ENCODE measurements at places on chromosomes 1 and 21.

GRCh38 chr1:156135930-156136871, 17.2 kb upstream of the SEMA4A start:
- peaks cover 3% of the 10 kb centered on the region for H3K27me3 ChIP-seq
- H3K36me3 ChIP-seq: no peaks in the 10 kb centered on the region
- no peak overlapping the region for H3K4me3 ChIP-seq
- peak overlapping the region; percentile 55 for H3K27ac ChIP-seq

- DNase-seq: no peak
- peaks cover 19% of the 10 kb centered on the region for H3K27me3 ChIP-seq
- no peaks in the 10 kb centered on the region for H3K36me3 ChIP-seq
- H3K4me3 ChIP-seq: no peak overlapping the region
Observed at GRCh38 chr1:199898654-199899053, 128.9 kb upstream of the NR5A2 start.

DNA sequence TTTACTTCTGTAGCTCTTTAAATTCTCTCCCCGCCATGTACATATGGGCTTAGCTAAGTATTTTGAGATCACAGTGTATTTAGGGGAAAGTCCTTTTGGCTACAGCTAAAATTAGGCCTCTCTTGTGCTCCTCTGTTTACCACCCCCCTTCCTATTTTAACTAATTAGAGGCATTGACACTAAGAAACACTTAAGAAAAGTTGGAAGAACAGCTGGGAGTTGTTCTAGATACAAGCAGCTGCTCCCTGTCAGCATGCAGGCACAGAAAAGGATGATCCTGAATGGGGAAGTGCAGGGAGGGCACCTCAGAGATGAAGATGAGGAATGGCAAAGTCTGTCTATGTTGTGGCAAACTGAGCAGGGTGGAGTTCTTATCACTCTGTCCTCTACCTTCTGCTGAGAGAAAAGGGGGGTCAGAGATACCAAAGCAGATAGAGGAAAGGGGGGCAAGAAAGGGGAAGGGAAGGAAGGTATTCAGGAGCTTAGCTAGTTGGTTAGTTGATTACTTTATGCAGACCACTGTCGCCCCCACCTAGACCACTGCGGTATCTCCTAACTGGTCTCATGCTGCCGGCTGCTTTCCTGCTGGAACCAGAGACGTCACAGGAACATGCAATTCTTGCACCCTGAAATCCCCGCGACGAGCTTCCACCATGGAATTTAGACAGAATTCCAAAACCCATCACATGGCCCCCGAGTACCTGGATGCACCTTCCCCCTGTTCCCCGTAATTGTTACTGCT, 82.4 kb upstream of the HOOK1 start:
- H3K36me3 ChIP-seq: peaks cover 21% of the 10 kb centered on the region
- H3K27me3 ChIP-seq: no peaks in the 10 kb centered on the region
- no peaks in the 10 kb centered on the region for H3K4me1 ChIP-seq

- H3K4me3 ChIP-seq: no peak overlapping the region
- no peak overlapping the region for H3K27ac ChIP-seq
- H3K36me3 ChIP-seq: no peaks in the 10 kb centered on the region
- H3K27me3 ChIP-seq: peaks cover 59% of the 10 kb centered on the region
- no peak for DNase-seq
- H3K4me1 ChIP-seq: peaks cover 6% of the 10 kb centered on the region
Observed at GRCh38 chr1:20358761-20359263, 68.1 kb downstream of the VWA5B1 start.

- H3K27me3 ChIP-seq: peaks cover 43% of the 10 kb centered on the region
- H3K4me1 ChIP-seq: no peaks in the 10 kb centered on the region
- H3K4me3 ChIP-seq: no peak overlapping the region
- no peak overlapping the region for H3K27ac ChIP-seq
Observed at GRCh38 chr1:11629184-11630016, 24.8 kb downstream of the FBXO2 start.

DNA sequence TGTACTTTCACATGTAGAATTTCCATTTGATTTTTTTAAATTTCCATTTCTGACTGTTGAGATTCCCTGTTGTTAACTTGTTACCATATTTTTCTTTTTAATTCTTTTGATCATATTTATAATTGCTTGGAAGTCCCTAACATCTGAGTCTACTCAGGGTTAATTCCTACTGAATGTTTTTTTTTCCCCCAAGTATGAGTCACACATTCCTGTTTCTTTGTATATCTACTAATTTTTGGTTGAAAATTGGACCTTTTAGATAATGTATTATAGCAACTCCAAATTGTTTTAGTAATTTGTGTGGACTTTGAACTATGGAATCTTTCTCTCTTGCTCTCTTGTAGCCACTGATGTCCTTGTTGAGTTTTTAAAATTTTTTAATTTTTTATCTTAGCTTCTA, 54.6 kb downstream of the STXBP3 start:
- peak overlapping the region; percentile 48 for H3K27ac ChIP-seq
- H3K27me3 ChIP-seq: no peaks in the 10 kb centered on the region
- no peaks in the 10 kb centered on the region for H3K4me1 ChIP-seq
- no peak for DNase-seq
- no peak overlapping the region for H3K4me3 ChIP-seq
- peaks cover 19% of the 10 kb centered on the region for H3K36me3 ChIP-seq

- H3K4me3 ChIP-seq: no peak overlapping the region
- peaks cover 12% of the 10 kb centered on the region for H3K36me3 ChIP-seq
- peaks cover 9% of the 10 kb centered on the region for H3K4me1 ChIP-seq
- H3K27ac ChIP-seq: no peak overlapping the region
- DNase-seq: no peak
Observed at GRCh38 chr1:10078494-10078893, 45.7 kb downstream of the UBE4B start.

GRCh38 chr1:3700631-3701030, 48.3 kb downstream of the TP73 start:
- H3K36me3 ChIP-seq: no peaks in the 10 kb centered on the region
- H3K27ac ChIP-seq: no peak overlapping the region
- no peak overlapping the region for H3K4me3 ChIP-seq
- peaks cover 3% of the 10 kb centered on the region for H3K27me3 ChIP-seq
- DNase-seq: no peak

GRCh38 chr1:187842406-187843165, 1013.8 kb downstream of the PLA2G4A start:
- DNase-seq: no peak
- no peaks in the 10 kb centered on the region for H3K27me3 ChIP-seq
- H3K36me3 ChIP-seq: no peaks in the 10 kb centered on the region
- H3K4me3 ChIP-seq: no peak overlapping the region
- H3K27ac ChIP-seq: no peak overlapping the region
- H3K4me1 ChIP-seq: no peaks in the 10 kb centered on the region

DNA sequence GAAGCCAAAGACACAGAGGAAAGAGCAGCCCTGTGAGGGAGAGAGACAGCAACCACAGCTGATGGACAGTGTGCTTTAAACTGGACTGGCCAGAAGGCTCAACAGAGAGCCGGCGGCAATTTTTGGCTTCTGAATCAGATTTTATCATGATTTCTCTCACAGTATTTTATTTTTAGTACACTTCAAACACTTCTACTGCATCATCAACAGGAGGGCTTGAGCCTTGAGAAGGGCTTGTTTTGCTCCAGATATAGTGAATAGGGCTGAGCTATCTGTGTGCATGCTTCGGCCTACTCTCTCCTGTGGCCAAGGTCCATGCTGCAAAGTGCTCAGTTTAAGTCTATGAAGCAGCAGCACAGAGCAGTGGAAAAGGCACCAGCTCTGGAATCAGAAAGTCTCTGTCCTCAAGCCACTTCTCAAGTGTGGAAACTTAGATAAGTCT, 33.3 kb downstream of the ADCY10 start:
- H3K4me1 ChIP-seq: no peaks in the 10 kb centered on the region
- no peaks in the 10 kb centered on the region for H3K27me3 ChIP-seq
- DNase-seq: no peak
- H3K36me3 ChIP-seq: peaks cover 11% of the 10 kb centered on the region

DNA sequence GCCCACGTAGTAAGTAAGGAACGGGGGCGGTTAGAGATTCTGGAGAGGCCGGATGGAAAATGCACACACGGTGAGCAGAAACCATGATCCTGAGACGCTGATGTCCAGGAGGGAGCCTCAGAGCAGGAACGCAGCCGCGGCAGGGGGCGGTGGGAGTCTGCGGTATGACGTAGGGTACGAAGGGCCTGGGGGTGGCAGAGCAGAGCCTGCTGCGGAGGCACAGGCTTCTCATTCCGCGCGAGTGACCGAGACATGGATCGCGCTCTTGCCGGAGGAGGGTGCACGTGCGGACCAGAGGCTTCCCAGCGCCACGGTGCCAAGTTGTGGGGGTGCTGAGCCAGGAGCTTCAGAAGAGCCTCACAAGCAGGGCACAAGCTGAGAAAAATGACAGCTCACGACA, 176.2 kb downstream of the KIF26B start:
- H3K36me3 ChIP-seq: no peaks in the 10 kb centered on the region
- no peak overlapping the region for H3K4me3 ChIP-seq
- no peaks in the 10 kb centered on the region for H3K4me1 ChIP-seq
- no peak overlapping the region for H3K27ac ChIP-seq
- DNase-seq: no peak
- H3K27me3 ChIP-seq: no peaks in the 10 kb centered on the region
